ENCODE measurements at places on chromosomes 2 and 18.

GRCh38 chr2:117815946-117816345, 1.5 kb downstream of the DDX18 start:
- DNase-seq = no peak

DNA sequence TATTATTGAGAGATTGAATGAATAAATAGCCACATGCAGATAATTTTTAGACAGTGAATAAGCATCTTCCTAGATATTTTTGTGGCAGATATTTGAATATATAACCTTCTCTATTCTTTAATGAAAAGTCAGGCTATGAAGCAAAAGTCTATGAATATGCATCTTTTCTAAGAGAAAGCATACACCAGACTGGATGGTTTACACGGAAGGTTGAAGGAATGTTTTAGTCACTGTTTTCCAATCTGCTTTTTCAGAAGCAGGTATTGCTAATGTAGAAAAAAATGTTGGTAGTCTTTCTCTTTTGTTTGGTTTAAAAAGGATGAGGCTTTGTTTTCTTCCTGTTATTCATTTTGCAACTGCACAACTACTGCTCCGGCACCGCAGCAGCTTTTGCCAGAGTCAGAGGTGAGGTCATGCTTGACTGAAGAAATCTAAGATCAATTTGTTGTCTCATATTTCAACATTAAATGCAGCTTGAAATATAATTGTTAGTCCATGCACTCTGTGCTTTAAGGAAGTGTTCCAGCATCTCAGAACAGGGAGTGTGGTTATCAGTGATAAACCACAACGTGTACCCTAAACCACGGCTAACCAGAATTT, 1540.8 kb upstream of the PIK3C3 start:
- DNase-seq = no peak

- no peak for DNase-seq
Measured at GRCh38 chr2:200637901-200638300, 52.1 kb downstream of the AOX1 start.

- DNase-seq = no peak
Measured at GRCh38 chr2:178550352-178550751, 70.1 kb downstream of the PLEKHA3 start.

DNA sequence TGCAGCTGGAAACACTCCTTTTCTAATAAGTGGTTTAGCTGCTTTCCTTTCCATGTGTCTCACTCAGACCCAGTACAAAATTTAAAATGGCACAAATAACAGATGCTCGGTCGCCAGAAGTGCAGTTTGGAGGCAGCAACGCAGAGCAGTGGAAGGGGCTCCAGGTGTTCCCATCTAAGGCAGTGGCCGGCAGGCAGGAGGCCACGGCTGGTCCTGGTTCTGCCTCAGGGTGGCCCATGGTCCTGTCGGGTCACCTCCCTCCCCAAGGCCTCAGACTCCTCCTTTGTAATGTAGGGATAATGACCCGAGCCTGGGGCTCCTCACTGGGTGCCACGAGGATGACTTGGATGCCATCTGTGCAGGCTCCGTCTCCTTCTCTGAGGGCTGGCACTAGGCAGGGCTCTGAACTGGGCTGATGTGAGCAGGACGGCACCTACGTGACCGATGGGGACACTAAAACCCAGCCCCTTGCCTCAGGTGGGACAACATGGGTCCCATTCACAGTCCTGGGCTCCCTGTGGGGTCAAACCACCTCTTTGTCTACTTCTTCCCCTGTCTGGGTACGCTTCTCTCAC, 80.9 kb upstream of the SLC66A3 start:
- no peak for DNase-seq

DNA sequence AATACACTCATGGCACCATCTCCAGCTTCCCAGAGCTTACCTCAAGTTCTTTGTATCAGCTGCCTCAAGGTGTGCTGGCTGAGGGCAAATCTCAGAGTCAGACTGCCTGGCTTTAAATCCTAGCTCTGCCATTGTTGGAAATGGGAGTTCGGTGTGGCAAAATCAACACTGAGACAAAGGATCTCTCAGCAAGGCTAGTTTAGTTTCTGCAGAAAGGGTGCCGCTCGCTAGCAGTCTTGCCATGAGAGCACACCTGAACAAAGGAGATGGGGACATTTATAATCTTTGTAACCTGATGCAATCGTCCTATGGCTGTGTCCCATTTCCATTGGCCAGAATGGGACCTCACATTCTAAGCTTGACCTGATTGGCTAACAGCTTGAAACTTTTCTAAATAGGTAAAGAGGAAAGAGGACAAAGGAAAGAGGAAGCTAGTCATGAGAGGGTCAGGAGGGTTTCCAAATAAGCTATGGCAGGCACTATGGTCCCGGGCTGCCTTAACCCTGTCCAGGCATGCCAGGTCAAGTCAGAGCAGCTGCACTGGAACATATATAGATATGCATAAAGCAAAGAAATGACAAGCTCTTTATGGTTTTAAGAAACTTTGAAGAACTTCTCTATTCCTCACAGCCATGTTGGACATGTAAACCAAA, 4.3 kb upstream of the UBE2F start:
- no peak for DNase-seq

GRCh38 chr18:25229920-25230319, 122.0 kb downstream of the ZNF521 start:
- DNase-seq = no peak

GRCh38 chr2:2568411-2568810, 237.3 kb upstream of the MYT1L start:
- DNase-seq = no peak

DNA sequence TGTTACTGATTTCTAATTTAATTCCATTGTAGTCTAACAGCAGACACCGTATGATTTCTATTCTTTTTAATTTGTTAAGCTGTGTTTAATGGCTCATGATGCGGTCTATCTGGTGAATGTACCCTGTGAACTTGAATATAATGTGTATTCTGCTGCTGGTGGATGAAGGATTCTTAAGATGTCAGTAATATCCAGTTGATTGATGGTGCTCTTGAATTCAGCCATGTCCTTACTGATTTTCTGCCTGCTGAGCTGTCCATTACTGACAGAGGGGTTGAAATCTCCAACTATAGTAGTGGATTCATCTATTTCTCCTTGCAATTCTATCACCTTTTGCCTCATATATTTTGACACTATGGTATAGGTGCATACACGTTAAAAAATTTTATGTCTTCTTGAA, 373.3 kb upstream of the RAB12 start:
- DNase-seq = no peak

- DNase-seq = no peak
Measured at GRCh38 chr2:181305301-181306123, 151.7 kb upstream of the ITGA4 start.

DNA sequence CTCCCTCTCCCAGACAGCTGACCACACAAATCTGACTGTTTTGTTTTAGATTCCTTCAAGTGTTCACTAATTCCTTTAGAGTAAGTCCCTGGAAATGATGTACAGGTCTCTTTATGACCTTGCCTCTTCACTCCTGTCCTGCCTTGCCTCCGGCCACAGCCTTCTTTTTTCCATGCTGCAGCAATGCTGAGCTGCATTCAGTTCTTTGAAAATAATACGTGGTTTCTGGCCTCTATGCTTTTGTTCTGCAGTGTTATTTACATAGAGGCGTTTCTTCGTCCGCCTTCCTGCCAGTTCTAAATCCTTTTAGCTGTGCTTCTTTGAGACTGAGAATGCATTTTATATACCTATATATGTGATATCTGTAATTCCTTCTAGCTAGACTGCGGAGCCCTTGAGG, 87.2 kb downstream of the PPP1R1C start:
- DNase-seq = no peak

GRCh38 chr2:45494275-45494977, 116.6 kb downstream of the SRBD1 start:
- DNase-seq = peak; percentile 31

- DNase-seq = no peak
Measured at GRCh38 chr2:205115511-205115910, 566.8 kb upstream of the NRP2 start.

GRCh38 chr2:85727798-85728197, 26.0 kb upstream of the ATOH8 start:
- no peak for DNase-seq

- no peak for DNase-seq
Measured at GRCh38 chr2:47009253-47009767, 93.7 kb upstream of the MCFD2 start.

DNA sequence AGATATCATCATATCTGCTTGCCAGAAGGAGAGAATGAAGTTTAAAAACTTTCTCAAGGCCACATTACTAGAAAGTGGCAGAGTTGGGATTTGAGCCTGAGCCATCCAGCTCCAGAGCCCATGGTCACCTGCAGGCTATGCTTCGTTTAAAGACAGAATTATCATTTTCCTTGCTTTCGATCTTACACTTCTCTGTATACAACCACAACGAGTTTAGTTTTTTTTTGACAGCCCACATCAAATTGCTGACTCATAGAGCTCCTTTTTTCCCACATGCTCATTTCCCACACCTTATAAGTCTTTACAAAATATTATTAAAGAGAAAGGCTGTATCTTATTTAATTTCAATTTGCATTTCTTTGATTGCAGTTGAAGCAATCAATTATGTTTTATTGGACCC, 6.5 kb downstream of the PLEK start:
- DNase-seq = no peak

- DNase-seq = no peak
Measured at GRCh38 chr2:205754285-205754923, 72.1 kb downstream of the NRP2 start.

DNA sequence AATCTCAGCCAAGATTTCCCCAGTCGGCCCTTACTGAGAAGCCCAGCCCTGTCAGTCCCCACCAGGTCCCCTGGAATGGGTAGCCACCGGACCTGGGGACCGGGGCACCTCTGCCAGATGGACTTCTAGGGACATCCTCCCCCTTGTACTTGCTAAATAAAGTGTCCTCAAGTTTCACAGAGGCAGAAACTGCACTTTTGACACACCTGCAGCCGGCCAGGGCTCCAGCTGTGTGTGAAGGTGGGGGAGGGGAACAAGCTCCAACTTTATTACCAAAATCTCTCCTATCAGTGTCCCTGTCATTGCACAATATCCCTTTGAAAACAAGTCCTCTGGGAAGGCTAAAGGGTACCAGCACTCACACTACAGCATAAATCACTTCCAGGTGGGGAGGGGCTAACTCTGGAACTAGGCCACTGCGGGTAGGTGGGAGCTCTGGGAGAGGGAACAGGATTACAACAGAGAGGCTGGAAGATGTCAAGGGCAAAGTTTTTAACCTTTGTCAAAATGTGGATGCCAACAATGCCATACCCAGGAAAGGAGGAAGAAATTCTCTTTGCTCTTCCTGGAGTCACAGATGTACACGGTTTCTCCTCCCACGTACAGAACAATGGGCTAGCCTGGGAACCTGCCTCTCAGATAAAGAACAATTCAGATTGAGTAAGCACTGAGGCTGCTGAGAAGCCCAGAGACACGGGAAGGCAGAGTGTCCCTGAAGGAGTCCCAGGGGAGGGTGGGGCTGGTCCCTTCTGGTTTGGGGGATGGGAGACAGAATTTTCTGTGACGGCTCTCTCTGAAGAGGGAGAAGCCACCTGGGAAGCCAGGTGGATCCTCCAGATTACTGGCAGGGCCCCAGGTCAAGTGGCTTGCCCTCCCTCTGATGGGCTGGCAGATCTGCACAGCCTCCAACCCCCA, 11.0 kb downstream of the SDC1 start:
- no peak for DNase-seq

- no peak for DNase-seq
Measured at GRCh38 chr2:133986081-133986837, 267.6 kb upstream of the MGAT5 start.

DNA sequence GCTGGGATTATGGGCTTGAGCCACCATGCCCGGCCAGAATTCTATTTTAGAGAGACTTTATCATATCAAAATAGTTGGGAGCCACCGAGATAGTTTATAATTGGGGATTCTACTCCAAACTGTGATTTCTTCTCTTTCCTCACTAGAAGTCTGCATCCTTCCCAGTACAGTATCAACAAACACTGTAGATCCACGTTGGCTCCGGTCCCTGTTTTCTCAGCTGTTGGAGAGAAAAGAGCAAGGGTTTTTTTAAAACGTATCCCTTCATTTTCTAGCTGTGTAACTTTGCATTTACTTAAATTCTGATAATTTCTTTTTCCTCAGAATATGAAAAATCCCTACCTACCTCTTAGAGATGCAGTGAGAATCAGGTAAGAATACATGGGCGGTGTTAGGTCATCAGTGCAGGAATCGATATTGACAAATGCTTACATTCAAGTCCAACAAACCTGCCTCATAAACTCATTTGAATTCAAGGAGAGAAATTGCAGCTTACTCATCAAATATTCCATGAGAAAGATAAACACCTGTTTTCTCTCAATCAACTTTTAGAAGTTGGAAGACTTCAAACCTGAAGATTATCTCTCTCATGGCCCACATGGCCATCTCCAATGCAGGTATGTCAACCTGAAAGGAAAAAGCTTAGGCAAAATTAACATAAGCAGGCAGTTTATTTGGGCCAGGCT, 17.7 kb upstream of the PDCL3 start:
- no peak for DNase-seq

GRCh38 chr2:229873123-229873581, 48.7 kb downstream of the TRIP12 start:
- DNase-seq = no peak

DNA sequence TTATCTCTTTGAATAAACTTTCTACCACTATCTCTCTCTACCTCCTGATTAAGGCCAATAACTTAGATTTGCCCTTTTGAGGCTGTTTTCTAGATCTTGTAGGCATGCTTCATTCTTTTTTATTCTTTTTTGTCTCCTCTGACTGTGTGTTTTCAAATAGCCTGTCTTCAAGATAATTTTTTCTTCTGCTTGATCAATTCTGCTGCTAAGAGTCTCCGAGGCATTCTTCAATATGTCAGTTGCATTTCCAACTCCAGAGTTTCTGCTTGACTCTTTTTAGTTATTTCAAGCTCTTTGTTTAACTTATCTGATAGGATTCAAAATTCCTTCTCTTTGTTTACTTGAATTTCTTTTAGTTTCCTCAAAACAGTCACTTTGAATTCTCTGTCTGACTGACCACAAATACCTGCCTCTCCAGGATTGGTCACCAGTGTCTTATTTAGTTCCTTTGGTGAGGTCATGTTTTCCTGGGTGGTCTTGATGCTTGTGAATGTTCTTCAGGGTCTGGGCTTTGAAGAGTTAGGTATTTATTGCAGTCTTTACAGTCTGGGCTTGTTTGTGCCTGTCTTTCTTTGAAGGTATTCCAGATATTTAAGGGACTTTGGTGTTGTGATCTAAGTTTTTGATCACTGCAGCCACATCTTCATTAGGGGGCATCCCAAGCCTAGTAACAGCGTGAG, 197.3 kb upstream of the STK17B start:
- no peak for DNase-seq

DNA sequence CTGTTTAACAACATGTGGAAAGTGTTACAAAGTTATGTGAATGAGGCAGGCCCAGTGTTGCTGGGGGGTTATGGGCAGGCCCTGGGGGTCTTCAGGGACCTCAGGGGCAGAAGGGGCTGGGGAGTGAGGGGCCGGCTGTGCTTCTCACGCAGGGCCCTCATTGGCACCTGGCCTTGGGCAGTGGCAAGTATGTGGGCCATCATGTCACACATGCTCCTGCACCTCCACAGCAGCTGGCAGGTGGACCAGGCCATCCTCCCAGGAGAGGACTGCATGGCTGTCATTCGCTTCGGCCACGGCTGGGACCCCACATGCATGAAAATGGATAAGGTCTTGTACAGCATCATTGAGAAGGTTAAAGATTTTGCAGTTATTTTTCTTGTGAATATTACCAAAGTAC, 47.4 kb downstream of the ZNF385B start:
- DNase-seq = no peak

- DNase-seq = no peak
Measured at GRCh38 chr18:39190508-39190907, 1624.9 kb upstream of the CELF4 start.

Data from iPS DF 6.9 (cell line).